ENCODE measurements at places on chromosomes 3 and 15.
A peak's percentile ranks its signal among the peaks of the same experiment; 100 is the strongest.

DNA sequence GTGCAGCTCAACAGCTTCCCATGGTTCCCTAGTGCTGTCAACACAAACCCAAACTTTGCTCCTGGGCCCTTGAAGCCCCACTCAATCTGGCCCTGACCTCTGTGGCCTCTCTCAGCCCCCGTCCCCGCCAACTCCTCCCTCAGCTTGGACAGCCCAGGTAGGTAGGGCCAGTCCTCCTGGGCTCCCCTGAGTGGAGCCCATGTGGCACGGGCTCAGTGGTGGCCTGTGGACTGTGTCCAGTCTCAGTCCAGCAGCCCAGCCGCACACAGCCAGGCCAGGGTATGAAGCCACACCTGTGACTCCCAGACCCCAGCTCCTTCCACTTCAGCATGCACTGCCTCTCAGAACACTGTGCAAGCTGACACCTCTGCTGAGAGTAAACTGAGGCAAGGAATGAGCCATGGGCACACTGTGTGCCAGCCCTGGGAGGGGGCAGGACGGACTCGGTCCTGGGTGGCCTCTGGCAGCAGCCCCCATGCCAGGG lies 11.5 kb downstream of the PLXND1 start:
- DNase-seq: no peak

- DNase-seq: no peak
Measured at GRCh38 chr15:99104788-99105513, at the start of gene SYNM. Gene SYNM (plus strand): TSS chr15:99105080. CDS start chr15:99105200, 120 bp downstream.

GRCh38 chr15:78811124-78811824 lies at the start of gene ADAMTS7:
Gene ADAMTS7 (minus strand): TSS chr15:78811464. CDS start chr15:78811220, 244 bp downstream.
- DNase-seq: no peak

DNA sequence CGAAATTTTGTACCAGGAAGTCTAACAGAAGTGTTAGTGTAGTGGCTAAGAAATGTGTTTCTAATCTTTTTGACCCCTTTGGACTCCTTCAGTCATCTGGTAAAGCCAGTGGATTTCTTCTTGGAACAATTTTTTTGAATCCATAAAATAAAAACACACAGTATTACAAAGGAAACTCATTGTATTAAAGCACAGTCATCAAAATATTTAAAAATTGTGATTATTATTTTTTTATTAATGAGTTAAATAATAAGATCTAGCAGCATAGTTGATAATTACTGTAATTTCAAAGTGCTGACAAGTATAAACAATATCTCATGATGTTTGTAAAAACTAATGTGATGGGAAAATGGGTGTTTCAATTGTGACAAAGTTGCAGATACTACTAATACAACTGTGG lies 72.2 kb upstream of the LRRC3B start:
- no peak for DNase-seq

DNA sequence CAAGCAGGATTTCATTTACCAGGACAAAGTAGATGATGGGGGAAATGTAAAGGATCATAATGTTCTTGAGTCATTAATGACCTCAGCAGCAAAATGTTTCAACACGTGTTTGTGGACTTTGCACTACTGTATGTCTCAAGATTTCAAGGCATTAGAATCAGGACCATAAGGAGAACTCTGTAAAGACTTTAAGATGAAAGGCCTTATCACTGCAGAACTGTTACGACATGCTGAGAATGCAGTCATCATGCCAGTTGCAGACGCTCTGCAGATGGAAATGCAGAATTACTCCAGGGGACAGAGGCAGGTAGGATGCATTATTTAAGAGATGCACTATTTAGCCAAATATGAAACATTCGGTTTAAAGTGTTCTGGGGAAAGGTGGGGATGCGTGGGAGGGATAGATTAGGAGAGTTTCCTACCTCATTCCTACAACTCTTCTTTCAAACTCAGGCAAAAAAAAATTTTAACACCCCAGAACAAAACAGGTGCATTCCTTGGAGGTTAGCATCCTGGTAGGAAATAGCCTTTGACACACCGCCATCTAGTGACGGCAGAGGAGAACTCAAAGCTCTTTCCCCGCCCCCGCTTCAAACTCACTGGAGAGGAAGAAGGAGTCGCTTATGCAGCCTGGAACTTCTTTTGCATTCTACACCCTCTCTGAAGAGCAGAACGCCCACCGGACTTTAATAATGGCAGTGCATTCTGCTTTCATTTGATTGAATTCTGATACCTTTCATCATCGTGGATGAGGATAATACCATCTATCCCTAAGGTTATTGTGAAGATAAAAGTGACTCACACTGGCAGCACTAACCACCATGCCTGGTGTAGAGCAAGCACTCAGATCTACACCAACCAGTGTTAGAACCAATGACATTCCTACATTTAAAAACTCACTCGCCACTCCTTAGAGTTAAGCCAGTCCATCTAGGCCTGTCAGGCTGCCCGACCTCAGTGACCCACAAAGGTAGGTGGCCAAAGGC lies 43.1 kb upstream of the TOPAZ1 start:
- DNase-seq: peak; percentile 14

DNA sequence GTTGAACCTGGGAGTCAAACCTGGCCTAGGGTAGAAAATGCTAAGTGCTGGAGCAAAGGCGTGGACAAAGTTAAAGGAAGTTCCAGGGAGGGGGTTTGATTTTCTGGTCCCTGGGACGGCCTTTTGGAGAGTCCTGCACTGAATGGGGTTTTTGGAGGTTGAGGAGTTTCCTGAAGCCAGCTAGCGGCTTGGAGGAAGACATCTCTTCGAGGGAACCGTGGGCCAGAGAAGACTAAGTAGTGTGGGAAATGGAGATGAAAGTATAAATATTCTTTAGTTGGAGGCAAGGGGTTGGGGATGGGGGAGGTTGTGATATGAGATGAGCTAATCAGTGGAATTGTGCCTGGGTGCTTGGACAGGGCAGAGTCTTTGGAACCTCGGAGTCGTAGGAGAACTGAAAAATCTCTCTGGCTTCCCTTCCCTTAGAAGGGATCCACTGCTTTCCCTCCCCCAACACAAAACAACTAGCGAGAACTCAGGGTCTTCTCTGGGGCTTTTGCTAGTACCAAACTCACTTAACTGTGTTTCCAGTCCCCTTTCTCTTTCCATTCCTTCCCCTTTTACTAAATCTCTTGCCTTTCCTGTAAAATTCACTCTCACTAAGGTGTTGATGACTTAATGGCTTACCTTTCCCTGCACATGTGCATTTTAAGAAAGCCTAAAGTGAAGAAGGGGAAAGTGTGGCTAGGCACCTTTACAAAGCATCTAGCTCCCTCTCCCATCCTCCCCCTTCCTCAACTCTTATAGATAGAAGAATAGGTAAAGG lies 1.0 kb downstream of the LPP start:
- DNase-seq: no peak

- DNase-seq: no peak
Measured at GRCh38 chr3:101255441-101255840, 64.9 kb downstream of the IMPG2 start.

- DNase-seq: no peak
Measured at GRCh38 chr3:72323773-72324172, 524.5 kb downstream of the SHQ1 start.

- DNase-seq: no peak
Measured at GRCh38 chr15:55916666-55917409, 76.6 kb downstream of the NEDD4 start.

DNA sequence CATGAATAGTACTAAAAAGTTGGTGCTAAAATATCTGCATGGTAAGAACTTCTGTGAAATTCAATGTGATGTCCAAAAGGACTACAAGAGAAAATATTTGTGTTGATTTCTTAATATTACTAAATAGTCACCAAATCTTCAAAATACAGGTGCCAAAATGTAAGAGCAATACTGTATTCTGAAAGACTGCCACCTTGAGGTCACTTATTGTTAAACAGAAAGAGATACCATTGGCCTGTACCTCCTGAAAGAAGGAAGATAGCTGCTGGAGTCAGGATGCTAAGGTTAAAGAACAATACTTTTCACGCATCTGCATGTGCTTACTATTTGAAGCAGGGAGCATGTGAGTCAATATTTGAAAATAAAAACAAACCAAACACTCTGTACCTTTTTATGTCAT lies 72.0 kb upstream of the LSAMP start:
- no peak for DNase-seq

- no peak for DNase-seq
Measured at GRCh38 chr15:70875001-70875782, 17.0 kb downstream of the THAP10 start.

DNA sequence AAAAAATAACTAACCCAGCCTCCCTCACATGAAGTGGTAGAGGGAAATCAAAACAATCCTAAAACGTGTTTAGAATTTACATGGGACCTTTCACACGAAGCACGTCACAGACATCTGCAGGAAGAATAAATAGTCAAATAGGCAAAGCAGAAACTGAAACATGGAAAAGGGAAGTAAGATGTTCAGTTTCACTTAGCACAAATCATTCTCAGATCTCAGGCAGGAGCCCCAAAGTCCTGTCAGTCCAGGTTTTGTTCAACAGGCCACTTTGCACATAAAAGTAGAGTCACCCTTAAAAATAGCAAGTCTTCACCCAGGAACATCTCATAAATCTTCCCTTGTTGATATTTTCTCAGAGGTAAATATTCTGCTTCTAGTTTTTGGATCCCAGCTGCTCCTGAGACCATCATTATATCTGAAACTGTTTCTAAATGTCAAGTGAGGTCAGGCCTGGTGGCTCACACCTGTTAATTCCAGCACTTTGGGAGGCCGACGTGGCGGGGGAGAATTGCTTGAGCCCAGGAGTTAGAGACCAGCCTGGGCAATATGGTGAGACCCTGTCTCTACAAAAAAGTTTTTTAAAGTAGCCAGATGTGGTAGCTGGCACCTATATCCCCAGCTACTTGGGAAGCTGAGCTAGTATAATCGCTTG lies 1.9 kb downstream of the RUBCN start:
- DNase-seq: no peak

GRCh38 chr3:196969660-196970546 lies 1.3 kb upstream of the PIGZ start:
- DNase-seq: peak; percentile 38

Data from stimulated activated CD8-positive, alpha-beta memory T cell treated with anti-CD3 and anti-CD28 coated beads, Interleukin-4, amount 100 ng/mL, for 4 hours (primary cell).